Dermis microvascular lymphatic vessel endothelial cell (primary cell): ENCODE measurements at places on chromosomes 12 and 14. TPM values are rescaled to one million over a fixed set of nuclear protein-coding genes. Genes with fewer than 3 reads are reported as not detected.

DNA sequence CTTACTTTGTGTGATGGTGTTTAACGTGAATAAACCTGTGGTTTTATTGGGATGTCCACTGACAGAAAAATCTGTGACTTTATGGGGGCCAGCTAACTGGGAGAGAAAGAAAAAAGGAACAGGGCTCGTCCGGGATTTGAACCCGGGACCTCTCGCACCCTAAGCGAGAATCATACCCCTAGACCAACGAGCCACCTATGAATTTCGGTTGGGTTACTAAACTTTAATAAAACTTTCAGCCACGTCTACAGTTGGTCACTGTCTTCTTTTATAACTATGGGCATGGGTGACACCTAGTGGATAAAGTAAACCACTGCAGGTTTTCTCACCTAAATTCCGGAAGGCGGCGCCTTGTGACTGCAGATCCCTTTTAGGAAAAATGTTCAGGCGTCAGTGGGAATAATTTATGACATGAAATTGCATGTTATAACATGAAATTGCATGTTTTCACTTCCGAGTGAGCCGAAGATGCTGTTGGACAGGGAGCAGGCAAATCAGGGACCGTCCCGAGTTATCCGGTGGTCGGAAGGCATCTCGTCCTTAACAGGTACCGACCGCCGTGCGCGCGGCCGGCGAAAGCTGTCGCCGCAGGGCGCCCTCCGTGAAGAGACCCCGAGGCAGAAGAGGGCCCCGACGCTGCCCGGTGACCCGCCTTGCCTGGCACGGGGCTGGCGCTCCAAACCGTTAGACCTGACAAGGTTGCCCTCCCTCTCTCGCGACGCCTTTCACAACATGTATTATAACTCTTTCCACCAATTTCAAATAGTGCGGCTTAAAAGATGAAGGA lies 18.2 kb upstream of the RNASE12 start:
- peak; percentile 86 for DNase-seq

- no peak for DNase-seq
These were observed 9.8 kb upstream of the C12orf42 start for GRCh38 chr12:103505371-103506236.

DNA sequence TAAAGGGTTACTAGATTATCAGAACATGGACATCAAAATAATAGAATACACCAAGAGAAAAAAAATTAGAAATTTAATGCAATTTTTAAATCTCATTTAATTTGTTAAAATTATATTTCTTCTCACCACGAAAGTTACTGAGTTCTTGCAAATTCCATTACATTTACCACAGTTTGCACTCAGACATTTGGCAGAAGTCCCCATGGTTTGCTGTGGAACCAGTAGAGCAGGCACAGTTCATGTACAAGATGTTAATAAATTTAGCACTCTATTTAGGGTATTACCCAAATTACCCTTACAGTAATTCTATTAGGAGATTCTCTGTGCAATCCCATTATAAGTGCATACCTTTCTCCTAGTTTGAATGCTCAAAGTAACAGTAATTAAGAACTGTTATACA lies 9.7 kb downstream of the SCN8A start:
- no peak for DNase-seq

DNA sequence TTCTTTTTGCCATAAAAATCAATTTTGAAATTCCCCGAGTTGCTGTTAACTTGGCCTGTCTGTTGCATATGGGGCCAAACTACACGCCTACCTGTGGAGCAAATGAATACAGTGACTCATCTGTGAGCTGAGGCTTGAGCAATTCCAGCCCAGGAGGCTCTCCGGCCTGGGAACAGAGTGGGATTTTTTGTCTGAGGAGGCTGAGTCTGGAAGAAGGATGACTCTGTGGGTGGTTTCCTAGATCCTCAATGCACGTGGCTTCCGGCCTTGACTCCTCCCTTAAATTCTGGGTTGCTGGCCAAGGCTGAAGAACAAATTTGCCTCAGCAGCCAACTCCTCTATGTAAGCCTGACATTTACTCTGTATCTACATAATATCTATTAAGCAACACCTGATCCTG lies 124.1 kb downstream of the SSPN start:
- no peak for DNase-seq

- no peak for DNase-seq
These were observed 568 bp downstream of the PPM1A start for GRCh38 chr14:60249321-60250256.

DNA sequence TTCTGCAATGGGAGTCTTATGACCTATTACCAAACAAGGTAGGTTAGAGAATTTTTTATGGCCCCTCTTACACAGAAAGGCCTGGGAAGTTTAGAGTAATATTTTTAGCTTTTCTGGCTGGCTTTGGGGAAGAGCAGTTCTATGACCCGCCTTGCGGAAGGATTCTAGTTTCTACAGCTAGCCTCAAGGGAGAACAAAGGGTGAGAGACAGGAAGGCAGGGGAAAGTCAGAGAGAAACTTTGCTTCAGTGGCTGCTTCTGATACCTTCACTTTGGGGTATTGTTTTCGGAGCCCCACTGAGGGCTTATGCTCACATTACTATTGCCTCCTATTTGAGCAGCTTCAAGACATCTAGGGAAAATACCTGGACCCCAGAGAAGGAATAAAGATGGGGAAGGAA lies 80.7 kb upstream of the NUDT4 start:
- no peak for DNase-seq

GRCh38 chr14:28482251-28483040 lies 284.1 kb upstream of the FOXG1 start:
- DNase-seq, result no peak

- DNase-seq, result no peak
These were observed 81.2 kb downstream of the VCPKMT start for GRCh38 chr14:50035214-50035613.

The OTX2 gene
- total RNA-seq, result not detected in 2 replicates
